ENCODE measurements at places on chromosomes 3 and 15.

GRCh38 chr15:75868019-75868418, 24.8 kb downstream of the UBE2Q2 start:
- no peak for DNase-seq

- no peak for DNase-seq
Measured at GRCh38 chr3:73556520-73557372, 68.0 kb downstream of the PDZRN3 start.

GRCh38 chr3:129132097-129132866, 10.7 kb upstream of the RAB43 start:
- no peak for DNase-seq

DNA sequence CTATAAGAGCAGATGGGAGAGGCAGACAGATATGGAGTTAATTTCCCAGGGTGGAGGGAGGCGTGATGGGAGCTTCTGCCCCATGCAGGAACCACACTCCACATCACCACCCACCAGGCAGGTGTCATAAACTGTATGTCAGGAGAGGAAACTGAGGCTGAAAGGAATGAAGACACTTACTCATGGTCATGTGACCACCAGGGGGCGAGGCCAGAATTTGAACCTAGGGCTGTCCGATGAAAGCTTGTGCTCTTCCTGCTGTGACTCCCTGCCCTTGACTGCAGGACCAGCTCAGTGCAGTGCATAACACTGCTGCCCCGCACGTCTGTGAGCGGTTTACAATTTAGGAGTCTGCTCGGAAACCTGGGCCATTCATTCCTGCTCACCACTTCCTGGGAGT, 28.8 kb downstream of the NUP210 start:
- DNase-seq, result no peak

- DNase-seq, result no peak
Measured at GRCh38 chr3:185830018-185830797, 5.4 kb upstream of the IGF2BP2 start.

- no peak for DNase-seq
Measured at GRCh38 chr3:45032113-45032512, 6.0 kb downstream of the CLEC3B start.

DNA sequence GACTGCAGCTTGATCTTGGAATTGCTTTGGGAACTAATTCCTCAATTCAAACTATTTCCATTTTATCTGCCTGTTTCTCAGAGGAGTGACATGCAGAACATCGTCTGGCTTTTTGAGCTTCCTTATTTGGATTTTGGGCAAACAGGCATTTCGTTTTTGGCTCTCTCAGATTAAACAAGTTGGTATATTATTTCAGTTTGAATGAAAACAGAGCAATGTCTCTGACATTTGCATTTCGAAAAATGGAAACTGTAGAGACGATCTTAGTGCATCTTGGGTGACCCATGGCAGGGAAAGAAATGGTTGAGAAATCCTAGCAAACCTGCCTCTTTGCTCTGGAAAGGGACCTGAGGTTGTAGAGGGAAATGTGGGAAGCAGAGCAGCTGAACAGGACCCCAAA, 33.0 kb upstream of the SNRK start:
- DNase-seq, result no peak

- DNase-seq, result no peak
Measured at GRCh38 chr3:107421170-107421792, 44.0 kb downstream of the CCDC54 start.

- DNase-seq, result no peak
Measured at GRCh38 chr3:179829401-179829800, 176.6 kb downstream of the USP13 start.

DNA sequence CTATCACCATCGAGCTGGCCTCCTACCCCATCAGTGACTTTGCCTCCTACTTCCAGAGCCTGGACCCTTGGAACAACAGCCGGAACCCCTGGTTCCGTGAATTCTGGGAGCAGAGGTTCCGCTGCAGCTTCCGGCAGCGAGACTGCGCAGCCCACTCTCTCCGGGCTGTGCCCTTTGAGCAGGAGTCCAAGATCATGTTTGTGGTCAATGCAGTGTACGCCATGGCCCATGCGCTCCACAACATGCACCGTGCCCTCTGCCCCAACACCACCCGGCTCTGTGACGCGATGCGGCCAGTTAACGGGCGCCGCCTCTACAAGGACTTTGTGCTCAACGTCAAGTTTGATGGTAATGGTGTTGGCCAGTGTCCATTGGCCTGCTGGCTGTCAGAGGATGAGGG, 6.1 kb downstream of the GRM2 start:
- DNase-seq, result no peak

- no peak for DNase-seq
Measured at GRCh38 chr3:195549931-195550519, 6.9 kb upstream of the PPP1R2 start.

- no peak for DNase-seq
Measured at GRCh38 chr3:53195066-53195450, 34.0 kb downstream of the PRKCD start.

- DNase-seq, result peak; percentile 12
Measured at GRCh38 chr3:128289534-128289933, 136.3 kb downstream of the EEFSEC start.

GRCh38 chr3:24495326-24495994, 810 bp upstream of the THRB start:
- peak; percentile 73 for DNase-seq

- DNase-seq, result peak; percentile 22
Measured at GRCh38 chr3:42489116-42489936, 13.1 kb upstream of the VIPR1 start.

DNA sequence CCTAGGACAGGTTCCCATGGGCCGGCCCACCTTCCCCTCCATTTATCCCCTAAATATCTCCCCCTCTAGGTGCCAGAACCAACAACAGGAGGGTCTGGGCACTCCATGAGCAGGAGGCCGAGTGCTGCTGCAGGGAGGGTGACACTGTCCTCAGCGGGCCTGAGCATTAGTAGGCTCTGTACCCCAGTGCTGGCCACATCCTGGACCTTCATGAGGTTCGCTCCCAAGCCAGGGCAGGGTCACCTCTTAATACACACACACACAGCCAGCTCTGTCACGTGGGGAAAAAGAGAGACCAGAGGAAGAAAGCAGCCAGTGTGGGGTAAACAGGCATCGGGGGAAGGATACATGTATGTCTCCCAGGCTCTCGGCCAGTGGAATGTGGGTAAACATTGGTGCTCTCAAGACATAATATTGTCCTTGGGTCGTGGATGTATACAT, 27.9 kb upstream of the SEMA3F start:
- no peak for DNase-seq

DNA sequence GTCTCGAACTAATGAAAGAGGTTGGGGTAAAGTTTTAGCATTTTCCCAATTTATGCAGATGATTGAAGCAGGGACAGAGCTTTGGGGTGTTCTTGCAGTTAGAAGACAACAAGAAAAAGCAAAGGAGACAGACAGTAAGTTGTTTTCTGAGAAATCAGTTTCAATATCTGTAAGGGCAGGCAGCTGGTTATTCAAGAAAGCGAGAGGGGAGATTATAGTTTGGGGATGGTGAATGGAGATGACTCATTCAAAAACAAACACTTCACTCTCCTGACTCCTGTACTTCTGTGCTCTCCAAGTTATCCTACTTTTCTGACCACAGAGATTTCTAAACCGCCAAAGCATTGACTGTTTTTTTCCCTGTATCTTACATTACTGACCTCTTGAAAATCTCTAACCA, 352.0 kb downstream of the GAP43 start:
- no peak for DNase-seq

DNA sequence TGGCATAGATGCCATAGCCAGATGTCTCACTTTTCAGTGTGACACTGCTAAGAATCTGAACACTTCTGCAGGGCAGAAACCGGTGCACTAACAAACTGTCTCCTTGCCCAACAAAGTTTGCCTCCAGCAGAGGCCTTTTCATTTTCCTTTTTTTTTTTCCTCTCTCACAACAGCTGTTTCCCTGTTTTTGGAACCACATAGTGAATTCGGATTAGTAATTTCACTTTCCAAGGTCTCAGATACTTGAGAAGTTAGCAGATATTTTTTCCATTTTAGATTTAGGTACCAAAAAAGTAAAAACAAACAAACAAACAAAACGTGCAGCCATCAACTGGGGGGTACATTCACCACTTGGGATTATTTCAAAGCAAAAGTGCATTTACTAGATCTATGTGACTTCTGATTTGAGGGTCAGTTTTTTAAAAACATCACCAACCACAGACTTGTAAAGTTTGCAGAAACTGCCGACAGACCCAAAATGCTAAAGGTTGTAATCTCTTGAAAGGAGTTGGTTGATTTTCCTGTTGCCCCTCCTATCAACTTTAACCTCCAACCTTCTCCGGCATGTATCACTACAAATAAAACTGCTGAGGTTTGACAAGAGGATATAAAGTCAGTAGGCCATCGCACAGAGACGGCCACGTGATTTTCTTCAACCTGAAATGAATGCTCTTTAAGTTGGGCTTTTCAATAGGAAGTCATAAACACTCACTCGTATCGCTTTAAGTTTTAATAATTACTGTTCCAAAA, 169.1 kb downstream of the CDIN1 start:
- DNase-seq, result no peak

DNA sequence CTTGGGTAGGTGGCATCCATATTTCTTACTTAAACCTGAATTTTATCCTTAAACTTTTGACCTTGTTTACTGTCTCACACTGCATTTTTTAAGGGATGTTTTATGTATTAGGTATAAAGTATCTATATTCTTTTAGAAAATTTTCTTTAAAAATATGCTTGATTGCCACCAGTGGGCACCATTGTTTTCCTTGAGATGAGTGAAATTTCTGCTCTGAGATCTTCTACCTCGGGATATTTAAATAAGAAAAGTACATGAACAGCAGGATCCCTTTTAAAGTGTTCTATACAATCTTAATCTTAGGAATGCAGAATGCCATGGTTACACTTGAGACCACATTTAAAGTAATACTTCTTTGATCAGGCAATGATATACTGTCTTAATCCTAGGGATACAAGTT, 108.7 kb downstream of the SLMAP start:
- DNase-seq, result no peak

- DNase-seq, result no peak
Measured at GRCh38 chr3:124075753-124076152, 83.8 kb upstream of the ROPN1 start.

DNA sequence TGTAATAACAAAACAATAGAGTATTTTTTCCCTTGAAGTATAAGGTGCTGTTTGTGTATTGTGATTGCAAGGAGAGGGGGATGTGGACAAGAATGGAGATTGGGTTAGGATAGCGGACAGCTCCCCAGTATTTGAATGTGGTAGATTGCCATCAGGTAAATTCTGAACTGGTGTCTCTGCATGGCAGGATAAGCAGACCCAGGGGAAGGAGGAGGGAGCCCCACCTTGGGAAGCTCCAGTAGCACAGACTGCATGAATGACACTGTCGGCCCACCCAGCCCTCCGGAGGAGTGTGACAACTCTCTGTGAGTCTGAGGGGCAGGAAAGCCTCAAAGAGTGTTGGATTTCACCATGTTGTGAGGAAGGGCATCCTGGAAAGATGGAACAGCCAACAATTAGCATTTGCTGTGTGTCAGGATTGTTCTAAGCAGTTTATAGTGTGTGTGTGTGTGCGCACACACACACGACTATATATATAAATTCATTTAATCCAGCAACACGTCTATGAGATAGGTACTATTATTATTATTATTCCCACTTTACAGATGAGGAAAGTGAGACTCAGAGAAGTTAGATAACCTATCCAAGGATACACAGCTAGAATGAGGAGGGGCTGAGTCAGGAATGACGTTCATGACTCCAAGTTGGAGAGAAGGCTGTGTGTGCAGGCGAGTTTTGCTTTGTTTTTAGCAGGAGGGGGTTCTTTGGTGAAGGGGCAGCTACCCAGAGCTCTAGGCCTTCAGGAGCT, 63.4 kb upstream of the LCTL start:
- no peak for DNase-seq

DNA sequence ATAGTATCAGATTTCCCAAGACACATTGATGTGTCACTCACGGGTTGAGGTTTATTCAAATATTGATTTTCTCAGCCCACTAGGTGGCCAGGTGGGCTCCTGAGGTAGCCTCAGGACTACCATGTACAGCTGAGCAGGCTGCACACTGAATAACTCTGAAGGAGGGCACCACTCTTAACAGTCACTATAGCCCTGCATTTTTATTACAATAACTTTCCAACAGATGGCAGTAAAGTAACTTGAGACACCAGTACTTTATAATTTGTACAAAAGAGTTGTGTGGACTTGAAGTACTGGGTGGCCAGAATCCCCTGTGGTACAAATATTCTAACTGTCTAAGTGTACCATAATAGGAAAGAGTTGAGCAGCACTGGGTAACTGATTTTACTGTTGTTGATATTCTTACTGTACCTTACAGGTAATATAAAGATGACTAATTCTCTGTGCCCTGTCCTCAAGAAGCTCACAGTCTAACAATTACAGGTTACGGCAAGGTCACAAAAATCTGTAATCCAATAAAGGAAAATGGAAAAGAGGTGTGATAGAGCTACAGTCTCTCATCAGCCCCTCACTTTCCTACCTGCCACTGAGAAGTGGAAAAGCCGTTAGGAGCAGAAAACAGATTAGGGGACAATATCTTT, 76.0 kb downstream of the ETFA start:
- no peak for DNase-seq

- DNase-seq, result no peak
Measured at GRCh38 chr3:139917226-139917785, 17.7 kb upstream of the CLSTN2 start.

DNA sequence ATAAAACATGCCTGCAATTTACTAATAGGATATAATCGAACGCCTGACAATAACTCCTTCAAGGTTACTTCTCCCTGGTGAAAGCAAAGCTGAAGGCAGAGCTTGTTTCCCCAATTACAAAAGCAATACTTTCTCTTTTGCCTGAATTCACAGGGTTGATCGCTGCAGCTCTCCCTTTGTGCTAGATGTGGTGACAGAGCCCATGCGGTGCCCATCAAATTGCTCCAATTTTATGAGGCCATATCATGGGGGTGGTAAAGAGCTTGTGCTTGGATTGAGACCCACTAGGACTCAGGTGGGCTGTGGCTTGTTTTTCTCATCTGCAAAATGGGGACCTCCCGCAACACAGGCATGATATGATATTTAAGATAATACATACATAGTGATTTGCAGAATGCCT, 143.4 kb downstream of the GREM1 start:
- no peak for DNase-seq

GRCh38 chr15:68812597-68813431, 7.9 kb downstream of the ANP32A start:
- DNase-seq, result peak; percentile 15

DNA sequence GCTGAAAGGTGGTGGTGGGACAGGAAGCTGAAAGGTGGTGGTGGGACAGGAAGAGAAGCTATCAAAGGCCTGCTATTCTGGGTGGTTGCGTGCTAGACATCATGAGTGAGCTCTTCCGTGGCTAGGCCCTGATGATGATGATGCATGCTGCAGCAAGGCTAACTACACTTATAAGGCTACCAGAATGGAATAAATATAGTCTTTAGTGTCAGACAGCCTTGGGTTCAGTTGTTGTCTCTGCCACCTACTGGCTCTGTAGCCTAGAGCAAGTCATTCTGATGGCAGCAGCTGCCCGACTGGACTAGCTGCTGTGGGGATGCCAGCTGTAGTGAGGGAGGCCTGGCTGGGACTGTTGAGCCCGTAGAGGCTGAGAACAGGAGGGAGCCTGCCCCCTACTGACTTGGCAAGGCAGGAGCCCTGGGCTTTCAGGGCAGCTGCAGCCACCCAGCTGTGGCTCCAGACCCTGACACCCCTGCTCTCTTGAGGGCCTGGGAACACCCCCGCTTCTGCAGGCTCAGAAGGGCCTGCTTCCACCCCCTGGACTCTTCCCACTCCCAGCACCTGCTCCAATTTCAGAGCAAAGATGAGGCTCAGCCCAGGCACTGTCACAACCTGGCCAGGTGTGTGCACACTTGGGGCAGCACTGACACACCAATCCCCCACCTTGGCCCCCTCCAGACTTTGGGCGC, 21.4 kb upstream of the ZBED2 start:
- no peak for DNase-seq

- no peak for DNase-seq
Measured at GRCh38 chr3:107416886-107417285, 39.6 kb downstream of the CCDC54 start.

Data from ecto neural progenitor cell (in vitro differentiated cells).